ENCODE measurements at places on chromosomes 7 and 10.

DNA sequence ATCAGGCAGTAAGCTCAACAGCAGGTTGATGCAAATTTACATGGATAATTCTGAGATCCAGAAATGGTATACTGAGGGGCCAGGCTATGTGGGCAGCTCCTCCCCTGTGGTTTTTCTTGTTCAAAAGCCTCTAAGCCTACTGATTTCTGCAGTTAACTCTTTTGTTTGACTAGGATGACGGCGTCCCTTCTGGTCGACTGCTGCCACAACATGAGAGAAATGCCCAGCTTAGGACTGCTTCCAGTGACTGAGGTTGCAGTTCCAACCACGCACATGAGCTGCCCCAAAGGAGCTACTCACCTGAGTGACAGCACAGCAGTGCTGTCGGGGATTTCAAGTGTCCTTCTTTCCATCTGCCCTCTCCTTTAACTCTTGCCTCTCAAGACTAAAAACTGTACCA lies 973.0 kb upstream of the GHITM start:
- no peak for DNase-seq

DNA sequence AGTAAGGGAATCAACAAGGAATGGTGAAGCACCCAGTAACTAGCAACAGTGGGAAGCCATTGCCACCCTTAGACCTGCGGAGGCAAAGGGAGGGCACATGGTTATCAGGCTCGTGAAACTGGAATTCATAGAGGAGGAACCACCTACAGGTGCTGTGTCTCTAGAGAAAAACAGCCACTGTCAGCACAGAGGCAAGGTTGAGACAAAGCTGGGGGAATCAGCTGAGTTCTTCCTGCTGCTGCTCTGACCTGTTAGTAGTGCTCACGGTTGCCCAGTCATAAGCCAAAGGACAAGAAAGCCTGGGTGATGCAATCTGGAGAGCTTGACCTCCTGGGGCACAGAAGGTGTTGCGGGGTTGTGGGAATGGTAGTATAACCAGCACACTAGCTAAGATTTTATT lies 110.1 kb downstream of the TPST1 start:
- no peak for DNase-seq

- DNase-seq = no peak
Observed at GRCh38 chr10:119452396-119452795, 90.1 kb downstream of the RGS10 start.

DNA sequence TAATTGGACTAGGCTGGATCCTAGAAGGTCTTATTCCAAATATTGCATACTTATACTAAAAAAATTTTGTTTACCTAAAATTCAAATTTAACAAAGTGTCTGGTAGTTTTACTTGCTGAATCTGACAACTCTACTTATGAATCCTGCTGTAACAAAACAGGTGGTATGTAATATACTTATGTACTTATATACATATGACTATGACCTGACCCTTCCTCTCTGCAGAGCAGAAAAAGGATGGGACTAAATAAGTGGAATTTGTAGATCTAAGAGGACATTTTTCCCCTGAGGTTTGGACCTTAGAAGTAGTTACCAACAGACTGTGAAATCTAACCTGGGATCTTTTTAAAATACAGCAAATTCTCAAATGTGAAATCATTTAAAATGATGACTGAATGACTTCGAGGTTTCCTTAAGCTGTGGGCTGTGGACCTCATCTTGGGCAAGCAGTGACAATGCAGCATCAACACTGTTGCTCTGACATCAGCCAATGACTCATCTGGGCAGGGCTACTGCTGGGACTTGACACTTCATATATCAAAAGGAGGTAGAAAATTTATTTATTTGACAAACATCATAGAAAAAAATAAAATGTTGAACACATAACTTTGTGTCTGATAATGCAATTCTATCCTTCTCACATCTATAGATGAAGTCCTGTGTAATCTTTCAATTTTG lies 73.6 kb downstream of the RELN start:
- DNase-seq = no peak

- no peak for DNase-seq
Observed at GRCh38 chr7:134662871-134663205, 16.2 kb downstream of the BPGM start.

GRCh38 chr10:119526149-119526548 lies 16.4 kb downstream of the RGS10 start:
- DNase-seq = no peak

- DNase-seq = no peak
Observed at GRCh38 chr10:58473976-58474375, 38.7 kb upstream of the BICC1 start.

DNA sequence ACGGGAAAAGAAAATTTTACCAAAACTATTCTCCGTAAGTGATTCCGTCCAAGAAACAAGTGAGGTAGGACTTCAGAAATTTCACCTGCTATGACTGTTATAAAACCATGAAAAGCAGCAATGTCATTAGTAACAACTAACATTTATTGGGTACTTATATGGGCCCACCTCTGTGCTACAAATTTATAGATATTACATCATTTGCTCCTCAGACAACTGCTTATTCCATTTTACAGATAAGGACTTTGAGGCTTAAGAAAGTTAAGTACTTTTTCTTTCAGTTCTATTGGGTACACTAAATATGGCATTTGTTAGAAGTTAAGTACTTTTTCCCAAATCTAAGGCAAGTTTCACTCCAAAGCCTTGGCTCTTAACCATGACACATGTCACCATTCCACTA lies 36.3 kb downstream of the HACD1 start:
- DNase-seq = no peak

- no peak for DNase-seq
Observed at GRCh38 chr7:64359543-64359942, 45.8 kb downstream of the ZNF736 start.

- DNase-seq = no peak
Observed at GRCh38 chr10:13106387-13107045, 6.6 kb downstream of the OPTN start.

DNA sequence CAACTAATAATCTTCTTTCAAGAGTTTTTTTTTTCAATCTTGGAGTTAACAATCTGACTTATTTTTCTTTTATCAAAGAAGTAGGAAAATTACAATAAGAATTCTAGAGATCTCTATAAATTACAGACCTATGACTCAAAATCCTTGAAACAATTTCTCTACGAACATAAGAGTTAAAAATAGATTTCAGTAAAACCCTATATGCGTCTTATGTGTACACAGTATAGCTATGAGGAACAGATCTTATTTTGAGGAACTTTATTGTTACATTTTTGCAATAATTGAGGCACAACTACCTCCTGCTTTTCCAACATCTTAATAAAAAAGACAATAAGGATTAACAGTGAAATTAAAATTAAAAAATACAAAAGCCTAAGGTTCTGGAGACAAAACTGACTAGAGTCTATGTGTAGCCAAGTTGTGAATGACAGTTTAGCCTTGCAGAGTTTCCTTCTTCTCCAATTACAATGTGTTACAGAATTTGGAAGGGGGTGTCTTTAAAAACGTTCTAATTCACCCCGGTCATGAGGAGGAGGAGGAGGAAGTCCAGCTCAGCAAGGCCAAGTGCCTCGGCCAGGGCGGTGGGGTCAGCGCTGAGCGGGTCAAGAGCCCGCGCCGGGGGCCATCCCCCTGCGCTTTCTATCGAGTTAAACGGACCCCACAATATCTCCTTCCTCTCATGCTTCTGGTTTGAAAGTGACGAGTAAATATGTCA lies 40.5 kb downstream of the AMZ1 start:
- no peak for DNase-seq

- DNase-seq = no peak
Observed at GRCh38 chr10:114479307-114479706, 75.0 kb upstream of the AFAP1L2 start.

DNA sequence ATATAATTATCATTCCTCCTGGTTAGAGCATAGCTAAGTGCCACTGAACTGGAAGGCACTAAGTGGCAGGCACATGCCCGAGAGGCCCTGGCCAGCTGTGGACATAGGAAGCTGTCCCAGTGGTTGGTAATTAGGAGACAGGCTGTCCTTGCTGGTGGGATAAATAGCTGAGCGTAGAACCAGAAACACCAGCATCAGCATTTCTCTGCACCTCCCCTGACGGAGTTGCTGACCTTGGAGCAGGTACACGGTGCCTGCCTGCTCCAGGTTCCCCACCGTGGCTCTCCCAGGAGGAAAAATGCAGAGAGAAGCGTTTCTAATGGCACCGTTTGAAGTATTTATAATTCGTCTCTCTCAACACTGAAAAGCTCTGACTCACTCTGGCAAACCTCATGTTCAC lies 5.6 kb upstream of the ABLIM1 start:
- DNase-seq = no peak

GRCh38 chr7:26278770-26279169 lies 12.9 kb upstream of the SNX10 start:
- no peak for DNase-seq

DNA sequence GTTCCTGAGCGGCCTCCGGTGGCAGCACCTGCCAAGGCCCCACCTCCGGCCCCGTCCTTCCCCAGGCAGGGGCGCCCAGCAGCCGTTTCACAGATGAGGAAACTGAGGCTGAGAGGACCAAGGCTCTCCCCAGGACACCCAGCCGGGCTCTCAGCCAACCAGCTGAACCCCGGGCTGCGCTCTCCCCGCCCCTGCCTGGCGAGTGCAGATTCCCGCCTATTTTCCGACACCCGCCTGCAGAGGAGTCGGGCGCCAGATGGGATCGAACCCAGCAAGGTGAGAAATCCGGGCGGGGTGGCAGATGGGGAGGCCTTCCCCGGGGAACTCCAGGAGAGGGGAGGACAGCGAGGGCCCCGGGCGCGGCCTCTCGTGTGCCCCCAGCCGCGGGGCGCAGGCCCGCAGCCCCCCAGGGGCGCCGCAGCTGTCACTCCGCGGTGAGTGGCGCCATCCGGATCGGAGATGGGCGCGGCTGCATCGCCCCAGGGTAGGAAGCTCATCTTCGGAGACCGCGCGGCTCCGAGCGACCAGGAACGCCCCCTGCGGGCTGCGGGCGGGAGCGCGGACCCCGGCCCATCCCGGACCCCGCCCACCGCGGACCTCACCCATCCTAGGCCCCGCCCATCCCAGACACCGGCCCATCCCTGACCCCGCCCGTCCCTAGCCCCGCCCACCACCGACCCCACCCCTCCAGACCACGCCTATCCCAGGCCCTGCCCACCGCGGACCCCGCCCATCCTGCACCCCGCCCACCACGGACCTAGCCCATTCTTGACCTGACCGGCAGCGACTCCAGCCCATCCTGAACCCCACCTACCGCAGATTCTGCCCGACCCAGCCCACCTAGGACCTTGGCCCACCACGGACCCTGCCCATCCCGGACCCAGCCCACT lies 90.3 kb downstream of the MICALL2 start:
- DNase-seq = peak; percentile 97

GRCh38 chr10:67487906-67488619 lies 207.9 kb downstream of the CTNNA3 start:
- no peak for DNase-seq

DNA sequence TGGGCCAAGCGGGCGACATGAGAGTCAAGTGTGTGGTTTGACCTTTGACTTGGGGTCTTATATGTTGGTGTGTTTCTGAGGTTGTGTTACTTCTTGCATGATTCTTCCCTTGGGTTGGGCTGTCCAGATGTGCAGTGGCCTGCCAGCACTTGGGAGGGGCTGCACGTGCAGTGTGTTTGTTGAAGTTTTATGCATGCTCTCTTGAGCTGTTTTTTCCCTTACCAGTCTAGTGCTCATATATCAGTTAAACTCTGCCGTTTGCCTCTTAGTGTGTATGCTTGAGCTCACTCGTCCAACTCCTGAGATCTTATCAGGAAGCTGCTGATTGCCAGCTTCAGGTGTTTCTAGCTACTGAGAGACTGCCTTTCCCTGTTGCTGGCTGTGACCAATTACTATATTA lies 23.1 kb downstream of the SP4 start:
- DNase-seq = no peak

GRCh38 chr7:155694851-155695250 lies 50.4 kb downstream of the RBM33 start:
- DNase-seq = no peak

GRCh38 chr10:557792-558328 lies 131.6 kb downstream of the DIP2C start:
- DNase-seq = no peak

- no peak for DNase-seq
Observed at GRCh38 chr7:125547505-125547904, 617.9 kb upstream of the POT1 start.

- no peak for DNase-seq
Observed at GRCh38 chr7:36796850-36797536, 72.7 kb upstream of the AOAH start.

GRCh38 chr10:32713560-32713959 lies 244.5 kb downstream of the ITGB1 start:
- DNase-seq = no peak

GRCh38 chr10:73219384-73219783 lies 27.7 kb downstream of the DNAJC9 start:
- no peak for DNase-seq

DNA sequence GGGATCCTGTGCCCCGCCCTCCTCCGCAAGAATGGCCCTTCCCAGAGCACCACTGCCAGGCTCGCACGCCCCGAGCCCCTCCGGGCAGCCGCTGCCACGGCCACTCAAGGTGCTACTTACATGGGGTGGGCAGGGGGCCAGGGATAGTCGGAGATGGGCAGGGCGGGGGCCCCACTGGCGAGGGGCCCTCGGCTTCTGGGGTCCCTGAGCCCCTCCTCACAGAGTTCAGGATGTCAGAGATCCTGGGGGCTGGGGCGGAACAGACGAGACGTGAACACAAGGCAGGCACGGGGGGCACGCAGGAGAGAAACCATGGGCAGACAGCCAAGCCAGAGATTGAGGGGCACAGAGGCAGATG lies 25.6 kb downstream of the YKT6 start:
- DNase-seq = no peak

- no peak for DNase-seq
Observed at GRCh38 chr10:110379831-110380230, 75.1 kb upstream of the SMNDC1 start.

DNA sequence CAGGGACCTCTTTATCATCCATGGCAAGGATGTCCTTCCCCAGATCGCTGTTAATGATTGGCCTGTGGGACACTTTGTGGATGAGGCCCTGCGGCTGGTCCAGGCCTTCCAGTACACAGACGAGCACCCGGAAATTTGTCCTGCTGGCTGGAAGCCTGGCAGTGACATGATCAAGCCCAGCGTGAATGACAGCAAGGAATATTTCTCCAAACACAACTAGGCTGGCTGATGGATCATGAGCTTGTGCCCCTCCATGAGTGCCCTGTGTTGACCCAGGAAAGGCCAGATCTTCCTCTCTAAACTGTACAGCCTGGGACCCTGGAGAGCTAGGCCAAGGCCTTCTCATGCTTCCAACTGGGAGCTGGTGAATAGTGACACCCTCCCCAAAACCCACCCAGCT lies 124.1 kb downstream of the CUL2 start:
- DNase-seq = no peak

GRCh38 chr10:123385508-123386080 lies 231.4 kb downstream of the BUB3 start:
- no peak for DNase-seq

DNA sequence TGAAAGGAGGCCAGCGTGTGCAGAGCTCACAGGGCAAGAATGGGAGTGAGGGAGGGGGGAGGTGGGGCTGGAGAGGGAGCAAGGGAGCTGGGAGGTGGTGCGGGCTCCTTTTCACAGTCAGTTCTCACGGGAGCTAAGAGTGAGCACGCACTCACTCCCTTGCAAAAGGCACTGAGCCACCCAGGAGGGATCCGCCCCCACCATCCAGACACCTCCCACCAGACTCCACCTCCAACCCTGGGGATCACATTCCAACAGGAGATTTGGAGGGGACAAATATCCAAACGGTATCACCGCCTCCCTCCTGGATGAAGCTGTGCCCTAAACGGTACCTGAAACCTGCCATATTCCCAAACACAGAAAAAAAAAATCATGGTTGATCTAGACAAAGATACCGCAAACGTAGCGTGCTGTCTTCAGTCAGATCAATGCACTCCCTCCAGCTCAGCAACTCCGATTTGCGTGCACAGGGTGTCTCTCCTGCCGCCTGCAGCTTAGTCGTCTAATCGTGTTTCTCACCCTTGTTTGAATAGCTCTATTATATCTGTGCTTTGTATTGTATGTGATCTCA lies 20.3 kb upstream of the PRKAG2 start:
- no peak for DNase-seq

Measured in D721Med (cell line).